HT1080 (cell line): ENCODE measurements at places on chromosomes 12 and 14. TPM values are rescaled to one million over a fixed set of nuclear protein-coding genes. Genes with fewer than 3 reads are reported as not detected.

MYL2 gene
- not detected in 2 replicates for total RNA-seq

TDP1 gene
- total RNA-seq = 49.9 and 52.5 TPM in 2 replicates

DNA sequence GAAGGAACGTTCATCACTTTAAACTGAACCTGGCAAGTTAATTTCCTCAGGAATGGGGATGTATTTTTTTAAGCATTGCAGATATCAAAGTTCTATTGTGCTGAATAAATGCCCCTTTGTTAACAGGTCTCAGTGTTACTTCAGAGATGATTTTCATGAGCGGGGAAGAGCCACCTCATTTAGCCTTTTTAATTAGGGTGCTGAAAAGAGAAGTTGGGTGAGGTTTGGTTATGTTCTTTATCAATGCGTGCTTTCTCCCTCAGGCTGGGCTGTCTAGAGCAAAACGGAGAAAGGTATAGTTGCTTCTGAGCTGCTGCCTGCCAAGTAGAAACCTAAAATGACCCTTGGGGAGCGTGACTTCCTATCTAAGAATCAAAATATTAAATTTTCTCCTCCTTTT lies 8.0 kb upstream of the HIP1R start:
- no peak for DNase-seq

GRCh38 chr12:5022025-5022424 lies 21.7 kb upstream of the KCNA5 start:
- peak; percentile 10 for DNase-seq

GRCh38 chr14:74596741-74597450 lies 15.1 kb downstream of the LTBP2 start:
- no peak for DNase-seq
